ENCODE measurements at places on chromosomes 13 and 19.

DNA sequence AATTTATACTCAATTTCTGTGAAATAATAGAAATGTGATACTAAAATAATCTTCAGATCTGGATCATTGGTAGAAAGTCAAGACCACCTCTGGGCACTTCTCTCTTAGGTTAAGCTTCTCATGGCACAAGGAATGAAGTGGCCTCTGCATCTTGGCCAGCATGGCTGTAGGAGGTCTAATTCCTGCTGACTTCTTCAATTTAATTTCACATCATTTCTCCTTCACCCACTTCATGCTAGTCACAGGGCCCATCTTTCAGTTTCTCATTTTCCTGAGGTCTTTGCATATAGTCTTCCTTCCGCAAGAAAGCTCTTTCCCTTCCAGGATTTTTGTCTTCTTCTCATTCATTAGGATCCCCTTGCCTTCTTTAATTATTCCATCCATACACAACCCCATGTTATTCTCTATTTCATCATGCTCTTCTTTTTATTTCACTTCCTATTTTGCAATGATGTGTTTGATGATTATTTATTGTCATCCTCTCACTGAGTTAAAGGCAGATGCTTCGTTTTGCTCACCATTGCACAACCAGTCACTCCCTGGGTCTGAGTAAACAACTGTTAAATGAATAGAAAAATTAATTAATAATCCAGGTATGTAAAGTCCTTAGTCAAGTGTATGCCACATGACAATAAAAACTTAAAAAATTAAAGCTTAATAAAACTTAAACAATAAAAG lies 397.4 kb downstream of the SPRY2 start:
- no peak for DNase-seq

DNA sequence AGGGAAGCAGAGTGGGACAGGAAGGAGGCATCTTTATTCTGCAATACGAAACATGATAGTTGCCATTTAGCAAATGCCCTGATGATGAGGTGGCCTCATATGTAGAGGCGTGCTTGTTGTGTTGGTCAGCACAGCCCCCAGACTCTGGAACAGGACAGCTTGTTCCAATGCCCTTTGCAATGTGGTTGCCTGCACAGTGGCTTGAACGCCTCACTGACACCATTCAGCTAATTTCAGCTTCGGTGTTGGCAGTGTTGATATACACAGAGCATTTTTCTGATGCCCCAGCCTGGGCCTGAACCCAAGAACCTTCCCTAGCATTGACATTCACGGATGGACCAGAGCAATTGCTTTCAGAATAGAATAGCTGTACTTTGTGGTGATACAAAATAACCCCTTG lies 133.3 kb downstream of the HS6ST3 start:
- no peak for DNase-seq

- no peak for DNase-seq
Observed at GRCh38 chr19:20607943-20608342, 42.4 kb upstream of the ZNF737 start.

DNA sequence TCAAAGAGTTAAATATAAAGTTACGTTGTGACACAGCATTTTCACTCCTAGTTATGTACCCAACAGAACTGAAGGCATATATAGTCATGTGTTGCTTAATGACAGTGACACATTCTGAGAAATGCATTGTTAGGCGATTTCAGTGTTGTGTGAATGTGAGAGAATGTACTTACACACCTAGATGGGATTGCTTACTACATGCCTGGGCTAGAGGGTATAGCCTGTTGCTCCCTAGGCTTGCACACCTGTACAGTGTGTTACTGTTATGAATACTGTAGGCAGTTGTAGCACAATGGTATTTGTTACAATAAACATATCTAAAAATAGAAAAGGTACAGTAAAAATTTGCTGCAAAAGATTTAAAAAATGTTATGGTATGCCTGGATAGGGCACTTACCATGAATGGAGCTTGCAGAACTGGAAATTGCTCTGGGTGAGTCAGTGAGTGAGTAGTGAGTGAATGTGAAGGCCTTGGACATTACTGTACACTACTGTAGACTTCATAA lies 89.2 kb downstream of the DHRS12 start:
- DNase-seq, result no peak

DNA sequence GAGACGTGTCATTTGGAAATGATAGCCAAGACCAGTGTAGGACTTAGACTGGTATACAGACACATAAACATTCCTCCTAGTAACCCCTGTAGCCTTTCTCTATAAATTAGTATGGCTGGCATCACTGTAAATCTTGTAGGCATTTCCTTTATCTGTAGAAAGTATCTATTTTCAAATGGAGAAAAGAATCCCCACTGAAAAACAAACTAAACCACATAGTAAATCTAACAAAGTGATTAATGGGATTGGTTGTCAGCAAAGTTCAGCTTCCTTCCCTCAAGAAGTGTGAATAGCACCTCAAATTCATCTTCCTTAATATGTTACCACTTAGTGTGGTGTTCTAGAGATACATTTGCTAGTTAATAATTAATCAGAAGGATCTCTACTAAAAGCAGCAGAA lies 119.4 kb upstream of the NBEA start:
- DNase-seq, result no peak

DNA sequence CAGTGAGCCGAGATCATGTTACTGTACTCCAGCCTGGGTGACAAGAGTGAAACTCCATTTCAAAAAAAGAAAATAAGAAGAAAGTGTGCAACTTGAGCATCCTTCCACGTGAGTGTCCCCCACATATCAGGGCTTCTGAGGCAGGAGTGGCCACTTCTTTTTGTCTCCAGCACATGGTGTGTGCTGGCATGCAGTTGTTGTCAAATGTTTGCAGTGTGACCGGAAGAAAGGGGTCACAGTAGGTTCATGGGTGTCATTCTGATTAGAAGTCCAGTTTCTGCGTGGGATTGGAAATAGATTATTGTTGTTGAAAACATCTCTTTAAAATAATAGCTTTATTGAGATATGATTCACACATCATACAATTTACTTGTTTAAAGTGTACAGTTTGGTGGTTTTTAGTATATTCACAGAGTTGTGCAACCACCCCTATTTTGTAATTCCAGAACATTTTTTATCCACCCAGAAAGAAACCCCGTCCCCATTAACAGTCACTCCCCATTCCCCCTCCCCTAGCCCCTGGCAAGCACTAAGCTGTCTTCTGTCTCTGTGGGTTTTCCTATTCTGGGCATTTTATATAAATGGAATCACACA lies 2.2 kb downstream of the CRTC1 start:
- no peak for DNase-seq

- DNase-seq, result no peak
Observed at GRCh38 chr13:111917086-111917485, 149.9 kb upstream of the SOX1 start.

DNA sequence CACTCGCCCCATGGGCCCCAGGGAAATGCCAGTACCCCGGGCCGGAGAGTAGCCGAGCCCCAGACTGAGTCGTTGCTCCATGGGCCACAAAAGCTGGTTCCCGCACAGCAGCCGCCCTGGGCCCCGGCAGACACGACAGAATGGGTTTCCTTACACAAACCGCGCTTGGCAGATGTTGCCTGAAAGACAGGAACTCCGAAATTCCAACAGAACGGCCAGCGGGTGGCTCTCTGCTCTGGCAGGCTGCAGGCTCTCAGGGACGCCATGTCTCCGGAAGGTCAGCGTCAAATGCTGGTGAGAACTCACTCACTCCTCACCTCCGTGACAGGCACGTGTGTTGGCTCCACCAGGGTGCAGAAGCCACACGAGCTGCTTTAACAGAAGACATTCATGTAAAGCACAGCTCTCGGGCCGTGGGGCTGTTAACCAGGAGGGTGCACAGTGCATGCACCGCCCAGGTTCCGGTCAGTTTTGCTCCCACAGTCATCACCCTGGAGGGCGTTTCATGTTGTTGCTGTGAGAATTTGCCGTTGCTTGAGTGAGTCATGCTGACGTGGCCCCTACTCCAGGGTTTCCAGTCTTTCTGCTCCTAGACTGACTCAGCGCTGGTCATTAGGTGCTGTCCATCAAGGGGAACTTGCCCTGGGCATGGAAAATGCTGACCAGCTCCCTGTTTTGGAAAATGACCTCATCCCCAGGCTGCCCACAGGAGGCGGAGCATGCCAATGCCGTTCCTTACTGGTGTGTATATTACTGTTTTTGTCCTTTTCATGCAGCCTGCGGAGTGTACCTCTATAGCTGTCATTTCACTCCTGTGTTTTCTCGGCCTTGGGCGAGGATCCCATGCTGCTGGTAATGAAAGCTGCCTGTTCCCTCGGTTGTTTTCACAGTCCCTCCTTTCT lies 44.8 kb downstream of the ANKRD10 start:
- DNase-seq, result no peak

DNA sequence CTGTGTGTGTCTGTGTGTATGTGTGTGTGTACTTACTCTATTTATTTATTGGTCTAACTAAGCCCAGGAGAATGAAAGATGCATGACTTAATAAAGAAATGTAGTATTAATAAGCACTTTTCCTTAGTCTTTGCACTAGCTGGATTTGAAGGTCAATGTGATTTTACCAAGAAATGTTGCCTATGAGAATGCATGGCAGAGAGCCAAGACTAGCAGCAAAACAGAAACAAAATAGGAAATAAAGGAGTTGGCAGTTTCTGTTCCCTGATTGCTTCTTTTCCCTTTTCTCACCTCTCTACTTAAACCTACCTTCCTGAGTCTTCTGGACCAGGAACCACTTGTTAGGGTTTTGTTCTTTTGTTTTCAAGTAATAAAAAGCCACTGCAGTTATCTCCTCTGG lies 286.1 kb downstream of the KCTD12 start:
- no peak for DNase-seq

GRCh38 chr13:52785739-52786138 lies 46.1 kb upstream of the CNMD start:
- no peak for DNase-seq
